Activated CD8-positive, alpha-beta memory T cell treated with anti-CD3 and anti-CD28 coated beads for 4 hours (primary cell): ENCODE measurements at places on chromosomes 13 and 19.

DNA sequence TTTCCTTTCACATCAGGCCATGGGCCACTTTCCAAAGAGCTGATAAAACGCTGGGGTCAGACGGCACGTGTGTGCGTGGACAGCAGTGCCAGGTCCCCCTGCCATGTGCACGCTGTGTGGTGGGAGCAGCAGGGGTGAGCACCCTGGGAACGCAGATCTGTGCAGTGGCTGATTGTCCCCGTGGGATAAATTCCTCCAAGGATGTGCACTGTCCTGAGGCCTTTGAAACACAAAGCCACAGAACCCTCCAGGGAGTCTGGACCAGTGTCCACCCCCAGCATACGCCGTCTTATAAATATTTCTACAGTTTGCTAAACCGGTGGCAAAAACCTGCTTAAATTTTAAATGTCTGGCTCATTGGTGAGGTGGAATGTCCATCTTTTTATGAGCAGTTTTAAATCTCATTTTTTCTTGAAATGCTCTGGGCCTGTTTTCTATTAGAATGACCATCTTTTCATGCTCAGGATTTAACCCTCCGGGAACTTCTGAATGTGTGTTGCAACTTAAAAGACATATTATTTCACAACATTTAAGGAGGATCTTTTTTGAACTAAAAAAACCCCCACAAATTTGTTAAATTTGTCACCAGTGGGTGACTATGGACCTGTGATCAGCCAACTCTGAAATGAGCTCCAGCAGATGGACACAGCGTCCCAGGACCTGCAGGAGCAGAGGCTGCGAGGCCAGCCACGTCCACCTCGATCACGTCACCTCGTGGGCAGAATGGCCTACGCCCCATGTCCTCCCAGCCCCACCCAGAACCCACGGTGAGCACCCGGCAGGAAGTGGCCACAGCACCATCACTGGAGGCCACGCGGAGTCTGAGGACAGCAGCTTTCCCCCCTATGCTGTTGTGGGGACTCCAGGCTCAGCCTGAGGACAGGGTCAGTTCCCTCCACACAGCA is 68.6 kb downstream of the RASA3 start:
- no peak for DNase-seq

DNA sequence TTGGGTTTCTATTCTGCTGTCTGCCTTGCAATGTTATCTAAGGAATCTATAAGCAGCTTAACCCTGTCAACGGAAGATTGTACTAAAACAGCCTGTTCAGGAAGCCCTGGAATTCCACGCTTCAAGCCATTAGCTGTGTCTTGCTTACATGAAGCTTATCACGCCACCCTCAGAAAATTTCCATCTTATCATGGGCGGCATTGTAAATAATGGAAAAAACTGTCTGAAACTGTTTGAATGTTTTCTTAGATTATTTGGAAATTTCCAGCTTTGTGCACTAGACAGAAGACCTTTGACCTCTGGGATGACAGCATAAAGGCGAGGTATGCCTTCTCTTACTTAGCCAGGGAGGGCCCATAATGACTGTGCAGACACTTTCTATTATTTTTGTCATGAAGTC is 319.7 kb downstream of the KCNRG start:
- DNase-seq = no peak

DNA sequence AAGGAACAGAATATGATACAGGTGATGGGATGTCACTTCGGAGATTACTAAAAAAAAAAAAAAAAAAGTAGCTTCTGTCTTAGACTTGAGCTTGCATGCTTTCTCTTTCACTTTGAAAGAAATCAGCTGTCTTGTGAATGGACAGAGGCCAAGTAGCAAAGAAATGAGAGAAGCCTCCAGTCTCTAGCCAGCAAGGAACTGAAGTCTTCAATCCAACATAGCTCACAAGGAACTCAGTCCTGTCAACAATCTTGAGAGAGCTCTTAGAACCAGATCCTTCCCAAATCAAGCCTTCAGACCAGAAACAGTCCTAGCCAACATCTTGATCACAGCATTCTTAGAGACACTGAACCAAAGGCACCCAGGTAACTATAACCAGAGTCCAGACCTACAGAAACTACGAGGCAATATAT is 7.7 kb downstream of the N4BP2L2 start:
- DNase-seq = no peak

DNA sequence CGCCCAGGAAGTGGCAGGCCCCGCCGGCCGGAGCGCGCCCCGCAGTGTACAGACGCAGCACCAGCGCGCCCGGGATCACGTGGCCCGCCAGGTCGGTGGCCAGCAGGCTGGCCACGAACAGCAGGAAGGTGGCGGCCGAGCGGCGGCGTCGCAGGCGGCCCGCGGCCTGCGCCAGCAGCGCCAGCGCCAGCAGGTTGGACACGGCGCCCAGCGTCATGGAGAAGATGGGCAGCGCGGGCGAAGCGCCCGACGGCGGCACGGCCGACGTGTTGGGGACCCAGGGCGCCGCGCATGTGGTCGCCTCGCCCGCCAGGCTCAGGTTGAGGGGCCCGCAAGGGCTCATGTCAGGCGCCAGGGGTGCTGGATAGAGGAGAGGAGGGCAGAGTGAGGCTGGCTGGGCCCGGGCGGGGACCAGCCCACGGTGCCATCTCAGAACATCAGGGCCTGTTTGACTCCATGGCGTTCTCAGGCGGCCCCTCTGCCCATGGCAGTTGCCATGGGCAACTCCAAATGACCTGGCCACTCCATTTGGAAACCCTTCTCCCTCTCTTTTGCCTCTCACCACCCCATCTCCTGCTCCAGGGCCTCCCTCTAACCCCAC is 1.1 kb downstream of the PTGER1 start:
- no peak for DNase-seq

- DNase-seq = no peak
Measured at GRCh38 chr19:51466723-51467122, 8.5 kb upstream of the SIGLEC8 start.

DNA sequence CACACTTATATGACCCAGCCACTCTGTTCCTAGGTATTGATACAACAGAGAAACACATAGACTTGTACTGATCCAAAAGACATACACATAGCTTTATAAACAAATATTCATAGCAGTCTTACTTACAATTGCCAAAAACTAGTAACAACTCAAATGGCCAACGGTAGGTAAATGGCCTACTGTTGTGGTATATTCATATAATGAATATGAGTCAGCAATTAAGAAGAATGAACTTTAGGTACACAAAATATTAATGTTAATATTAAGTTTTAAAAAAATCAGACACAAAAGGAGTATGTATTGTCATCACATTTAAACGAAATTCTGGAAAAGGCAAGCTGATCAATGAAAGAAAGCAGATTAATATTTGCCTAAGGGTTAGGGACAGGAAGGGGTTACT is 19.7 kb downstream of the KPNA3 start:
- DNase-seq = no peak

- DNase-seq = no peak
Measured at GRCh38 chr19:50207730-50208129, 4.3 kb downstream of the MYH14 start.

- DNase-seq = no peak
Measured at GRCh38 chr19:47124937-47125668, 5.5 kb upstream of the SAE1 start.

- DNase-seq = no peak
Measured at GRCh38 chr13:49369866-49370265, 74.0 kb downstream of the CAB39L start.

DNA sequence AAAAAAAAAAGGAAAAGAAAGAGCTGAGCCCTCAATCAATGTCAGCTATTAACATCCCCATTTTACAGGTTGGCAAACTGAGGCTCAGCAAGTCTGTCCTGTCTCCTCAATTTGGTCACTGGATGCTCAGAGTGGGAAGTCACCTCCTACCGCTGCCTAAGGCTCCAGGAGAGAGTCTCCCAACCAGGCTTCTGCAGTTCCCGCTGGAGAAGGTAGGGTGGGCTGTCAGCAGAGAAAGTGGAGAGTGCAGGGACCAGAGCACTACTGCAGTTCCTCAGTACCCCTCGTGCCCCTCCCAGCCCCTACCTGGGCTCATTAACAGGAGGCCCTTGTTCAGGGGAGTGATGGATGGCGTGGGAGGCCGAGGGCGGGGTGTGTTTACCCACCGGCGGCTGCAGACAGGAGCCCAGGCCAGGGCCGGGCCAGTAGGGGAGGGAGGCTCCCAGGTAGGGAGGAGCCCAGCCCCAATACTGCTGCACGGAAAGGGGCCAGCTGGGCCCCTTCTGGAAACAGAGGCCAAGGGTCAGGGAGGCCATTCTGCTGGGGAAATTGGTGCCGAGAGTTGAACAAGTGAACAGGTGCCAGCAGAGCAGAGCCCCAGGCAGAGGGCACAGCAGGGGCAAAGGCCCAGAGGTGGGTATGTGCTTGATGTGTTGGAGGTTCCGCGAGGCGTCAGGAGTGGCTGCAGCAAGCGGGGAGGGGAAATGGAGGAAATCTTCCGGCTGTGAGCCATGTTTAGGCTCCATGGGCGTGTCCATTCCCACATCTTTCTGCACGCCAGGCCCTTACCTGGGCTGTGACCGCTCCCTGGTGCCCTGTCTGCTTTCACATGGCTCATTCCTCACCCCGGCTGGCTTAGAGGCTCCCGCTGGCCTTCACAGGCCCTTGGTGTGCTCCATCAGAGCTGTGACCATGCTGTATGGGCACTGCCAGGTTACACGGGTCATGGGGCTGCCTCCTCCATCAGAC is 7.6 kb upstream of the COMP start:
- no peak for DNase-seq

GRCh38 chr13:33723365-33723764 is 94.6 kb upstream of the RFC3 start:
- no peak for DNase-seq

DNA sequence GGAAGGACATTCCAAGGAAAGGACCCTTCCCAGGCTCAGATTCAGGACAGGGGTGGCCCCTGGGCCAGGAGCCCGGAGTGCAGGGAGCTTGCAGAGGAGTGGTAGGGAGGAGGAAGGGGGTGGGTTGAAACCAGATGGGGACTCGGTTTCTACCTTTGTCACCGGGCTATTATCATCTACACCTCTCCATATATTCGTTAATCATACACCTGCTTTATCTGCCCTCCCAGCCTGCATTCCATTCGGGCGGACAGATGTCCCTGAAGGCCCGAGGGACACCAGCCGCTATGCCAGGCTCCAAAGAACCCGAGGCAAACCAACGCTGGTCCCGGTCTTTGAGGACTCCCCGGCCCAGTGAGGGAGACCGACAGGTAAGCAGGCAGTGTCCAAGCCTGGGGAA is 15.5 kb upstream of the MYH14 start:
- no peak for DNase-seq

- no peak for DNase-seq
Measured at GRCh38 chr13:36006347-36006746, 124.8 kb downstream of the DCLK1 start.

DNA sequence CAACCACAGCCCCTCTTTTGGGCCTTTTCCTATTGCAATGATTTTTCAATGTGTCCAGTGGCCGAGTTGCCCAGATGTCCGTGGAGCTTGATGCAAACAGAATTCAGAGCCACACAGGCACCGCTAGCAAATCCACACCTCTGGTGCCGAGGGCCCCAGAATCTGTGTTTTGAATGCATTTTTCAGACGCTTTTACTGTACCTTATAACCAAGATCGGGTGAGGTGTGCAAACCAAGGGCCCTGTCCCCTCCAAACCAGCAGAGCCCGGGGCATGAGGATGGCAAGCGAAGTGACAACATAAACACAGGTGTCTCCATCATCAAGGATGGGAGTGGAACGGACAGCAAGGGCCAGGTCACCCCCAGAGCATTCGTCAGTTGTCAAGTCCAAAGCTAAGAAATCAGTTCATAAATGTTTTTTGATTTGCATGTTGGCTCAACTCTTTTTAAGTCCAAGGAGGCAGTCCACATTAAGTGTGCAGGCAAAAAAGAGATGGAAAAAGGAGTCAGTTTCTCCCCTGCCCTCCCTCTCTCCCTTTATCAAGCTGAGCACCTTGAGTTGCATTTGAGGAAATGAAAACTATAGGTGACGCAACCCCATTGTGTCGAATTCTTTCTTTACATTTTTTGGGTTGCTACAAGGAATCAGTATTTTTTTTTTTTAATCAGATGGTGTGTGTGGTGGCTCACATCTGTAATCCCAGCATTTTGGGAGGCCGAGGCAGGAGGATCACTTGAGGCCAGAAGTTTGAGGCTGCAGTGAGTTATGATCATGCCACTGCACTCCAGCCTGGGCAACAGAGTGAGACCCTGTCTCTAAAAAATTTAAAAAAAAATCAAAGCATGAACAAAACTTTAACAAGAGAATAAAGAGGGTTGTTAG is 2.9 kb downstream of the CCDC8 start:
- no peak for DNase-seq

DNA sequence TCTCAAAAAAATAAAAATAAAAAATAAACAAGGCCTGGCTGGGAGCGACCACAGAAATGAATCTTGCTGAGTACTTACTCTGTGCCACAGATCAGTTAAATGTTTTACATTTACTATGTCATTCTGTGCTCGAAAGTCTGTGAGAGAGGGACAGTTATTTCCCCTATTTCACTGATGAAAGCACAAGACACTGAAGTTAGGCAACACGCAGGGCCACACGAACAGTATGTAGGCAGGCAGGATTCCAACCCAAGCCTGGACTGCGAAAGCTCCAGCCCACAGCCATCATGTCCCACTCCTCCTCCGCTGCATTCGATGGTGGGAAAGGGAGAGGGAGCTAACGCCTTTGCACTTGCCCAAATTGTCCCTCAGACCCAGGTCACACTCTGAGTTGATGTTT is 34.2 kb downstream of the RUBCNL start:
- no peak for DNase-seq

DNA sequence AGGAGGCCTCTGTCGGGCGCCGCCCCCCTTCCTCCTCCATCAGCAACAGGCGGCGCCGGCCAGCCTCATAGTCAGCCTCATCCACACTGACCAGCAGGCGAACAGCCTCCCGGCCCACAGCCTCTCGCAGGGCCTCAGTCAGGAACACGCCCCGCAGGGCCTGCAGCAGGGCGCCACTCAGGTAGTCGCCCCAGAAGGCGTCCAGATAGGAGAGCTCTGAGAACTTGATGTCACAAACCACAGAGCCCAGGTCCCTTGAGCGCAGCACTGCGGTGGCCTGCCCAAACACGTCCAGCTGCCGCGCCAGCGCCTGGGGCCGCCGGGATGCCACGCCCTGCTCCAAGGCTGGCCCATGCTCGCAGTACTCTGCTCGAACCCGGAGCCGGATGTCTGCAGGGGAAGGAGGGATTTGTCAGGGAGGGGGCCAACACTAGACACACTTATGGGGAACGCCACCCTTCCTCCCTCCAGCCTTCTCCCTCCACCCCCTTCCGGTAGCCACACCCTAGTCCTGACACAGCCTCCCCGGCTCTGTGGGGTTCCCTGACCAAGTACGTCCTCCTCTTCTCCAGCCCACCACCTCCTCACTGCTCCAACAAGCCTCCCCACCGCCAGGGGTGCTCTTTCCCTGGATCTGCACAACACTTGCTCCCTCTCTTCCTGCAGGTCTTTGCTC is 17.9 kb downstream of the DEDD2 start:
- DNase-seq = no peak

DNA sequence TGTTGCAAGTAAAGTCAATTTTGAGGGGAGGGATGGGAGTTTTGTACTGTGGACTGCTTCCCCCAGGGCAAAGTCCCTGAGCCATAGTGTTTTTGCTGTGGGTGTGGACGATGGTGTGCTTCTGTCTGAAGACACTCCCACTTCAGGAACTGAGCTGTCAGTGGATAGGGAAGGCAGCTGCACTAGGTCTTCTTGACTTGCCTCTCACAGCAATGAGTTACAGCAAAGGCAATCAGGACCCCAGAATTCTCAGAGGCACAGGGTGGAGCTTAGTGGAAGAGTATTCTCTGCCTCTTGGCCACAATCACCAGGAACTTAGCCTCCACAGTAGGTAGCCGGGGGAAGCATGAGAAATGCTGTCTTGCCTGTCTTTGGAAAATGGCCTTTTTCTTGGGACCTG is 1416.6 kb upstream of the MIR17HG start:
- DNase-seq = no peak

GRCh38 chr19:45758921-45759320 is 10.1 kb downstream of the SIX5 start:
- DNase-seq = no peak
